CD8-positive, alpha-beta memory T cell (primary cell): ENCODE measurements at places on chromosomes 7 and 10.

GRCh38 chr7:79227044-79227443 lies 226.4 kb downstream of the MAGI2 start:
- no peak for DNase-seq

DNA sequence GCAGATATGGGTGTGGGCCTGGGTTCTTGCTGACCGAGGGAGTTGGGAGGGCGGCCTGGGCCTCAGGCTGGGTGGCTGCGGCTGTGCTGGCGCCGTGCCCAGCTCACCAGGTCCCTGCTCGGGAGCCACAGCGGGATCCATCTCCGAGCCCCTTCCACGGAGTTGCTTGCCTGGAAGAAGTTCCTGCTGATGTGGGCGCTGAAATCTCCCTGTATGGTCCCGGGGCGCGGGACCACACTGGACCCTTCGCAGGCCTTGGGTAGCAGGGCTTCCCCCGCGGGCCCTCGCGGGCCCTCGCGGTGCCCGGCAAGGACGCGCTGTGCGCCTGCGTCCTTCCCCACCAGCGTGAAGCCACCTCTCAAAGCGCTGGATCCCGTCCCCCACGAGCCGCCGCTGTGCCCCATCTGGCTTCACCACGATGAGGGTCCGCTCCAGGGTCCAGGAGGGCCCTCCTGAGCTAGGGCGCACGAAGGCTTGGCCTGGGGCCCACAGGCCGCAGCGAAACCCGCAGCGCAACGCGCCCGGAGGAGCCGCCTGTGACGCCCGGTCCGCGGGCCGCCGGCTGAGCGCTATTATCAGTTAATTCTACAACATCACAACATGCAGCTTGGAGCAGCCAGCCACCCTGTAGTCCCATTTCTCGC lies 31.5 kb downstream of the RAB19 start:
- DNase-seq, result no peak

GRCh38 chr7:16604054-16604453 lies 41.5 kb downstream of the ANKMY2 start:
- no peak for DNase-seq

DNA sequence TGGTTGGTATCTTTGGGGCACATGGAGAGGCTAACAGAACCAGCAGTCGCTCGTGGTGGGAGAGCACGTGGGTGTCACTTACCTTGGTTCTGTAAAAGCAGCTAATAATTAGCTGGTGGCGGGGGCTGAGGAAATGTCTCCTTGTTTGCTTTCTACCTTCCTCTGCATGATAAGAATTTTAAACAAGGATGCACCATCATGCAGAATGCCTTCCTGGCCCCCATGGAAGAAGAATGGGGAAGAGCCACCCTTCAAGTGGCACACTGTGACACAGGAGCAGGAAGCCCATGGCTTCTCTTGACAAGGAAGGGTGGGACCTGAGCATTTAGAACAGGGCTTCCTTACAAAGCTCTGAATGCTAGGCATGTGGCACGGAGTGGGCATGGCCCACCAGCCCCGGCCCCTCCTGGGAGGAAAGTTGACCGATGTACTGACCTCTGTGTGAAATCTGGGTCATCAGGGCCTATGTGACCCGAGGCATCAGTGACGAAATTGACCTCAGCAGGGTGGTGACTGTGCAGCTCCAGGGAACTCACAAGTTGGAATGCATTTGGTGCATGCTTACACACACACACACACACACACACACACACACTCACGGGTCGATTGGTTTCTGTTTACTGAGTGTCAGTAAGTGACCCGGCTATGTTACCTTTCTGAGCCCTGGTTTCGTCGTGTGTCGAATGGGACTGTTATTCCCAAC lies 116.9 kb upstream of the ANLN start:
- no peak for DNase-seq

GRCh38 chr7:102843850-102844249 lies 69.0 kb upstream of the LRRC17 start:
- DNase-seq, result no peak
